ENCODE measurements at places on chromosomes 6 and 20.

DNA sequence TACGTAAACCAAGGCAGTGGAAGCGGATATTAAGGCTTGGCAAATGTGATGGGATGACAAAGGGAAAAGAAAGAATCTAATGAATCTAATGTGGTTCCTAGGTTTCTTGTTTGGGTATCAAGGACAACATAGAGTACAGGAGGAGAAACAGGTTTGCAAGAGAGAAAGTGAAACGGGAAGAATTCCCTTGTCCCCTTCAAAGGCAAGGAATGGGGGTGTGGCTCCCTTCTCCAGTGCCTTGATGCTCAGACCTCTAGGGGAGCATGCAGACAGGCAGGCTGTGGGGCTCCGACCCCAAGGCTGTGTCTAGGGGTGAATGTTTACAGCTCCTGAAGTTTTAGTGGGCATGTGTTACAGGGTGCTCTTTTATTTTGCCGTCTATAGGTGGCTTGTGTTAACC is 317.5 kb upstream of the HSF2 start:
- no peak for DNase-seq

DNA sequence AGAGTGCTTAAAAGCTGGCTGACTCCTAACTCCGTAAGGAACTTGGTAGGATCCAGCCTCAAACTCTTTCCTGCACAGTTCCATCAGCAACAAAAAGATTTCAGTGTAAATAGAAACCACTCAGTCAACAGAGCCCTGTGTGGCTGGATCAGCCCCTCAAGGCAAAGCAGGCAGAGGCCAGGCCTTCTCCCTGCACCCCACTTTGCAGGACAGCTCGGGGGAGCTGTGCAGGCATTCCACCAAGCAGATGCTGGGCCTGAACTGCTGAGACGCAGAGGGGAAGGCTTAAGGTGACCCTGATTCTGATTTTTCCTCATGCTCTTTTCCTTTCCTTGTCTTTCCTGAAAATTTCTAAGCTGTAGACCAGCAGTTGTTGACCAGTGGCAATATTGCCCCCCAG is 91.5 kb downstream of the NFATC2 start:
- no peak for DNase-seq

GRCh38 chr6:42453031-42453653 is 1.4 kb upstream of the TRERF1 start:
- peak; percentile 96 for DNase-seq

GRCh38 chr20:15922556-15922955 is 650.7 kb downstream of the KIF16B start:
- DNase-seq: no peak

GRCh38 chr6:115004982-115005381 is 662.2 kb upstream of the HS3ST5 start:
- DNase-seq: peak; percentile 44

DNA sequence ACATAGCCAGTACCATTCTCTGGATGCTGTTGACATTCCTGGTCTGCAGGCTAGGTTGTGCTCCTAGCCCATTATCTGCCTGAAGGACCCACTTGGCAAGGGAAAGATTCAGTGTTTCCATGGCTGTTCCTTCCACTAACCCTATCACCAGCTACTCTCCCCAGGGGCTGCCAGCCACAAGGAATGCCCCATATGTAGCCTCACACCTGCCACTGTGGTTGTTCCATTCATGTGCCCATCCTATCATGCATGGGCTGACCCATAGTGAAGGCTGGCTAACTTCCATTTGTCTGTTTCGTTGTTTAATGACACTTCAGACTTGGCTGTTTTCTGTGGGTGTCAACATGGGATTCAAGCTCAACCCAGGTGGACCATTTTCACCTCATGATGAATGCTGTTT is 25.6 kb upstream of the HLA-A start:
- no peak for DNase-seq

DNA sequence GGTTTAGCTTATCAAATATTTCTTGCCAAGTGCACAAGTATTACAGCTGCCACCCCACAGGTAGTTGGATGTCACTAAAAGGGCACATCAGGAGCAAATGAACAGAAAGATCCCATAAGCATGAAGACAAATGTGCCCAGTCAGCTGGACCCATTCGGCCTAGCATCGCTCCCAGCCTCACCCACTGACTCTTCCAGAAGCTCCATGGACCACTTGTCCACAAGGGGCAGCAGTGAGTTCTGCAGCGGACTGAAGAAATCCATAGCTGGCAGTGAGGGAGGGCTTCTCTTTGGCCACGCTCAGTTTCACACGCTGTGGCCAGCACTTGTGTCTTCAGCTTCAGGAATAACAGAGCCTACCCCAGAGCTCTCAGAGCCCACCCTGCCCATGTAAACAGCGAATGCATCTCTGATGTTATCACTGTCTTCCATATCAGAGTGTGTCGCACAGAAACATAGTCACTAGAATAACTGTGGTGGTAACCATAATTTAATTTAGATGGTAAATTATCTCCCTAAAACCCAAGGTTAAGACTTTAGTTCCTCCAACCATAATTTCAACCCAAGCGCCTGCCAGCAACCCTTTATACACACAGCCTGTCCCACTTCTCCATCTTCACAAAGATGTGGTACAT is 15.8 kb downstream of the CGA start:
- peak; percentile 39 for DNase-seq

- no peak for DNase-seq
Observed at GRCh38 chr6:20900389-20901160, 366.3 kb downstream of the CDKAL1 start.

DNA sequence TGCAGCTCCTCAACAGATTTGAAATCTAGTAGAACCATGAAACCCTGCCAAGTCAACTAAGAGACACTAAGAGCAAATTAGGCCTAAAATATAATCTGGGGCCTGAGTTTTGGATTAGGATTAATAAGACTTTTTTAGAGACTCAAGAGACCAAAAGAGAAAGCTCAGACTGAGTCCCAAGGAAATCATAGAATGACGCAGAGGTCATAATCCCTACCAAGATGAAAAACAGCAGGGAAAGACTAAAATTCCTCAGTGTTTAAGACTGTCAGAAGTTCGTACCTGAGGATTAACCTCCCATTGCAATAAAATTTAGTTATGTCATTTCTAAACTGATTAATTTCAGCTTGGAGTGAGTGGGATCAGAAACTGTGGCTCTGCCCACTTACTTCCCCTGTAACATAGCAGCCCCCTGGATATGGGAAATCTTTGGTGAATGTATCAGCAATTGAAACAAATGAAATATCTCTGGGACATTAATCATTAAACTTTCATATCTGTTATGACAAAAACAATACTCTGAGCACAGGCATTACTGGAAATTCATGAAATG is 200.3 kb downstream of the EDN1 start:
- no peak for DNase-seq

DNA sequence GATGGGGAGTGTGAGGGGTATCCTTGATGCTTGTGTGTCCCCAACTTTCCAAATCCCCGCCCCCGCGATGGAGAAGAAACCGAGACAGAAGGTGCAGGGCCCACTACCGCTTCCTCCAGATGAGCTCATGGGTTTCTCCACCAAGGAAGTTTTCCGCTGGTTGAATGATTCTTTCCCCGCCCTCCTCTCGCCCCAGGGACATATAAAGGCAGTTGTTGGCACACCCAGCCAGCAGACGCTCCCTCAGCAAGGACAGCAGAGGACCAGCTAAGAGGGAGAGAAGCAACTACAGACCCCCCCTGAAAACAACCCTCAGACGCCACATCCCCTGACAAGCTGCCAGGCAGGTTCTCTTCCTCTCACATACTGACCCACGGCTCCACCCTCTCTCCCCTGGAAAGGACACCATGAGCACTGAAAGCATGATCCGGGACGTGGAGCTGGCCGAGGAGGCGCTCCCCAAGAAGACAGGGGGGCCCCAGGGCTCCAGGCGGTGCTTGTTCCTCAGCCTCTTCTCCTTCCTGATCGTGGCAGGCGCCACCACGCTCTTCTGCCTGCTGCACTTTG is at the start of gene TNF:
Gene TNF, plus strand, starts transcription at position 231 of the 567 bp plus-strand sequence. Its CDS starts 177 bp downstream, at position 408.
- DNase-seq: peak; percentile 38
